ENCODE measurements at places on chromosomes 5 and 9. TPM values are rescaled to one million over a fixed set of nuclear protein-coding genes. Genes with fewer than 3 reads are reported as not detected.

DNA sequence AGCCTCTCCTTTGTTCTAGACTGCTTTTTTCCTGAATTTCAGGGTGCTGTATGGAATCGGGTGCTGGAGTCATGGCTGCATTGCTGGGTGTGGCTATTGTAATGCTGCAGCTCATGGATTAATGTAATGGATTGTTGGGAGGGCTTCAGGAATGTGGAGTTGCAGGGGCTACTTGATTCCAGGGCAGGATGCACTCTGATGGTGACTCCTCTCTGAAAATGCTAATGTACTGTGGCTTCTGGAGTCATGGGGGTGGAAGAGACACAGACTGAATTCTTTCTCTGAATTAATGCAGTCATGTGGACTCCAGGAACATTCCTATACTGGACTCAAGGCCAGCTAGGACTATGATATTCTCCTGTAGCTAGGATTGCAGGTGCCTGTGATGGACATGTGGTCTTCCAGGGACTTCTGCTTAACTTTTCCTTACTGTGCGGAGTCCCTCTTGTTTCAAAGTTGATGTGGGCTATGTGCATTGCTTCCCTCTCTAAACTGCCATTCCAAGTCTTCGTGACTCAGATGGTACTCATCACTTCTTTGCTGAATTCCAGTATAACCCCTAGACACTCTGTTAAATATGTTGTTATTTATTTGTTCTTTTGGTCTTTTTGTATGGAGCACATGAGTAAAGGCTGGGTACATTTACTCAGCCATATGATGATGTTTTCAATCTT, 396.2 kb downstream of the KCTD16 start:
- DNase-seq: no peak

DNA sequence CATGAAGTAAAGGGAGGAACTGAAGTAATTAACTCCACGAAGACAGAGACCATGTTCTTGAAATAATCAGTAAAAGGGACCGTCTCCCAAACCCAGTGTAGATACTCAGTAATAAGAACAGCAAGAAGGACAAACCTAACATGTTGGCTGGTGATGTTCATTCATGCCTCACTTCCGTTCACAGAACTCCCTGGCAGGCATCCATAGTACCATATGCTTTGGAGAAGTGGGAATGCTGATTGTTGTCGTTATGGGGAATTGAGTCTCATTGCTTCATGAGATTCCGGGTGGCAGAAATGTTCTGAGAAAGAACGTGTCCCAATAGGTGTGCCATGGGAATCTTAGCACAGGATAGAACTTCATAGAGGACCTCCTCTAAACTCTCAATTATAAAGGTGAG, 452.3 kb downstream of the ZSWIM6 start:
- no peak for DNase-seq

- DNase-seq: no peak
These were observed 597.0 kb downstream of the EBF1 start for GRCh38 chr5:158502686-158503085.

GRCh38 chr5:53917826-53918225, 357.4 kb downstream of the NDUFS4 start:
- no peak for DNase-seq

DNA sequence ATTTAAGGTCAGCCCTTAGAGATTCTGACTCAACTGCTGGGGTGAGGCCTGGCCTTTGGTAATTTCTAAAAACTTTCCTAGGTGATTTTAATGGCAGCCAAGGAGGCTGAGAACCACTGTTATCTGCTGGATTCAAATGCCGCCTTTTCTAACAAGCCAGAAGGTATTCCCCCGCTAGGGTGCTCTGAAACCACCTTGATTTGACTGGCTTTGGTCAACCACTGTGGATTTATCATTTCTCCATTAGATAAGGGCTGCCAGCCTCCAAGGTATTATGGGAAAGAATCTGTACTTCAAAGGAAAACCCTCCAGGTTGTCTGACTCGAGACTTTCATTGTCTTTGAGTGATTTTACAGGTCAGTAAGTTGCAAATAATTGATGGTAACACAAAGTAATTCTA, 4.3 kb downstream of the ANXA6 start:
- DNase-seq: no peak

- no peak for DNase-seq
These were observed 763 bp upstream of the WHRN start for GRCh38 chr9:114506082-114506390.

GRCh38 chr9:98379572-98379971, 124.1 kb upstream of the TBC1D2 start:
- DNase-seq: no peak

GRCh38 chr5:16179936-16180788, 571 bp upstream of the MARCHF11 start:
- DNase-seq: no peak

DNA sequence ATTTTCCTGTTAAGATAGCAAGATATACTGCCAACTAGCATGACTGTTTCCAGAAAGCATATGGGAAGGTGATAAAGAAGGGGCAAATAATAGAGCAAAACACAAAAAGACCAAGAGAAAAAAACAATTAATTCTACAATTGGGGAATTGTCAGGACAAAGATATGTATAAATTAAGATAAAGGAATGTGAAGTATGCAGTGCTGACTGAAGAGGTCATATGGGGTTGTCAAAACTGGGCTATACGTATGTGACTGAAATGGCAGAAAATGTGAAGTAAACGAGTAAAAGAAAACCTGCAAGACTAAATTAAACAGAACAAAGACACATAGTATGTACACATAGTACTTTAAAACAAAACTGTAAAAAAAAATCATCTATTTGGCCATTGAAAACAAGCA, 222.3 kb downstream of the ARL15 start:
- DNase-seq: no peak

DNA sequence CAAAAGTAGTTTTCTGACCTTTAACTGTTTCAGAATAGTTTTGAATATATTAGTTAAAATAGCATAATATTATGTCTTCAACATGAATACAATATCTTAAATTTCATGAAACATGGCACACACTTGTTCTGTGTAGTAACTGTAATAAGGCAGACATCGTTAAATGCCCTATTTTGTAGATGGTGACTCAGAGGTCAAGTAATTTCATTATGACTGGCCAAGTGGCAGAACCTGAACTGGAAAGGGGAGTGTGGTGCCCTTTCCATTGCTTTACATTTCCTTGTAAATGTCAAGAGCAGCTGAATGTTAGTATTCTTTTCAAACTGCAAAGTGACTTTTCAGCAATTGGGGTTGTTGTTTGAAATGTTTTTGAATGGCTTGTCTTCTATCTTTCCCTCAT, 201.2 kb upstream of the CDKN2B start:
- DNase-seq: no peak

DNA sequence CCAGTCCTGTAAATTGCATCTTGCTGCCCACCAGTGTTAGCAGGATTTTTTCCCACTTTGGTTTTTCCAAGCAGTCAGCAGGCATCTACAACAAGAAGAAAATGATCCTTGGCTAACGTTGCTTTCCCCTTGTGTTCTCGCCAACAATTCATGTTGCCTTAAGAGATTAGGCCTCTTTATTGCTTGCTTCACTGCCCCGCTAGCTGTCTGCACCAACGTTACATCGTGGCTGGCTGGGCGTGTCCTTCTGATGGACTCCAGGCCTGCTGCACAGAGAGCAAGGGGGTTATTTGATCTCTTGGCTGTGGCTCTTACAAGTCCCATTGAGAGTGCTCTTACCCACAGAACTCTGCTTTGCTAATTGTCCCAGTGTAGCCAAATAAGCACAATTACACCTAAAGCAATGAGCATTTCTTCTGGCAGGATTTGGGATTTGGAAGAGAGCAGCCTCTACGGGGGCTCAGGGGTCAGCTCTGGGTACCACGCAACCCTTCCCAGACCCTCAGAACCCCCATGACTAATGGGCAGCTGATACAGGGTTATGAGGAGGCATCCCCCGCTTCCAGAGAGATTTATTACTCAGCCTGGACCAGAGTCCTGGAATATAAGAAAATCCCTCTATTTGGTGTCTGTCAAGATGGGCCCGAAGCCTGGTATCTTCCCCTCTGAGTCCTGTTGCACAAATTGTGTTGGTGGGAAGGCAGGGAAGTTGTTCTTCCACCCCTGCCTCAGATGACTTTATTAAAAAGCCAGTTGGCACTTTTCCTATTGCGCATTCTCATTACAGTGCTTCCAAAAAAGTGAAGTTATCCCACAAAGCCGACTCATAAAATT, 17.6 kb downstream of the DCANP1 start:
- DNase-seq: no peak

GRCh38 chr5:180100621-180101450, 29.3 kb upstream of the RNF130 start:
- DNase-seq: no peak

DNA sequence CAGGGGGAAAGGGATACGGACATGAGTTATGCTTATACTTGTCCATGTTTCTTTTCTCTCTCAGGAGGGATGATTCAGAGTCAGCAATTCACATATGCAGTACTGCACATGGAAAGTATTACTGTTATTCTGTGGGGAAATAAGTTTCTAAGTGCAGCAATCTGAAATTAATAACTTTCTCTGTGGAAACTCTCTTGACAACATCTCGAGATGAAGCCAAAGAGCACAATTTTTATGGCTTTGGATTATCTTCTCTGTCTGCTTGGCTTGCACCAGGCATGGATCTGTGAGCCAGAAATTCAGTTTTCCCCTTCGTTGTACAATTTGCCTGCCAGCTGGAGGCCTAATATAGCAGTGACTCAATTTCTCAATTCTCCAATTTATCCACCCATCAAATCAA, 2.5 kb upstream of the NDFIP1 start:
- DNase-seq: peak; percentile 25

GRCh38 chr5:158079097-158079496, 220.2 kb upstream of the CLINT1 start:
- no peak for DNase-seq

DNA sequence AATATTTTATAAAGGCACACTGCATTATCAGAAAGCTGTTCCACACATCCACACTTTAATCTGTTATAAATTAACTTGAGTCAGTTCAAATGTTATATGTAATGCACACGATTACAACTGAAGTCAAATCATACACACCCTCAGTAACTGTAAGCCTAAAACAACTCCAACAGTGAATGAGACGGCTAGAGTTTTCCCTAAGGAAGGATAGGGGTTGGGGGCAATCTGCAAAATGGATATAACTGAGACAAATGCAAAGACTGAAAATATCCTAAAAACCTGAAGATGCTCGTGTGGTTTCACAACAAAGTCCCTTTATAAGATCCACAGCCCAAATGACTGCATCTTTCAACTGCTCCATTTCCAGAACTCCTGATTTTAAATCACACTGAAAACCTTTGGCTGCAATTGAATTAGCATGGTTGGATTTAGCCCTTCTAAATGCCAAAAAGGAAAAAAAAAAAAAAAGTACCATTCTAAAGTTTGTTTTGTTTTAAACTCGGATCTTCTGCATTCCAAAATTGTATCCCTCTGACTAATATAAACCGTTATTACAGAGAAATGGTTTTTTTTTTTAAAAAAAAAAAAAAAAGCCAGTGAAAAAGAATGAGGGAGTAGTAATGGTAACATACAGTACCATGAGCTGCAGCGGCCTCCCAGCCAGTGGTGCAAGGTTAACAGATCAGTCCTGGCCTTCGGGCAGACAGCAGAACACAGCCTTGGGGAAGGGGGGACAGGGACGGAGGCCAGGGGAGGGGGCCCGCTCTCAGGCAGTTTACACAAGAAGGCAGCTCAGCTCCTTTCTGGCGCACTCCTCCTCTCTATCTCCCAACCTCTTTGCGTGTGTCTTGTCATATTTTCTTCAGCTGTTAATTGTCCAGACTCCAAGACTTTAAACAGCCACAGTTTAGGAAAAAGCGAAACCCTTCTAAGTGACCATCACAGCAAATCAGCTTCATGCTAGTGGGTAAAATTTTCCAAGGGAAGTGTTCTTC, 166.1 kb downstream of the BNC2 start:
- DNase-seq: peak; percentile 55

DNA sequence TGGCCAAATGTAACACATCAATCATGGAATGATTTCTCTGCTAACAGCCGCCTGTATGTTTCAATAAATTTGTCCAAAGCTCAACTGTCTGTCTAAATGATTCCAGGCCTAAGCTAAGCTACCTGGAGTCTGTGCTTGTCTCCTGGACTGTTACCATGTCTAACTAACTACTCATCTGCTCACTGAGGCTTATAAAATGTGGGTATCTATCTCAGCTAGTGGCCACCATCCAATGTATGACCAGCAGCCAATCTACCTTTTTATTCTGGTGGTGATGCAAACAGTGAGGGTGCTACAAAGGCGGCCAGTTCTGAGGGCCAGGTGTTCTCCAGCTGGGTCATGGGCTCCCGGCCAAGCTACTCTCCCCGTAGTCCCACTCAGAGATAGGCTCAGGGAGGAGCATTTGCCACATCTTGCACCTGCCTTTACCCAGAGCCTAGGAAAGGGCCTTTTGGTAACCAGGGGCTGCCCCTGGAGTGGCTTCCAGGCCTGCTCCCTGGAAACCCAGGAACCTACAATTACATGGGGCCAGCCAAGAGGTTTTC, 59.1 kb downstream of the PFDN1 start:
- no peak for DNase-seq

GRCh38 chr9:90508940-90509339, 133.7 kb downstream of the DIRAS2 start:
- no peak for DNase-seq

GRCh38 chr9:130946766-130947617, 7.9 kb upstream of the FIBCD1 start:
- DNase-seq: no peak

DNA sequence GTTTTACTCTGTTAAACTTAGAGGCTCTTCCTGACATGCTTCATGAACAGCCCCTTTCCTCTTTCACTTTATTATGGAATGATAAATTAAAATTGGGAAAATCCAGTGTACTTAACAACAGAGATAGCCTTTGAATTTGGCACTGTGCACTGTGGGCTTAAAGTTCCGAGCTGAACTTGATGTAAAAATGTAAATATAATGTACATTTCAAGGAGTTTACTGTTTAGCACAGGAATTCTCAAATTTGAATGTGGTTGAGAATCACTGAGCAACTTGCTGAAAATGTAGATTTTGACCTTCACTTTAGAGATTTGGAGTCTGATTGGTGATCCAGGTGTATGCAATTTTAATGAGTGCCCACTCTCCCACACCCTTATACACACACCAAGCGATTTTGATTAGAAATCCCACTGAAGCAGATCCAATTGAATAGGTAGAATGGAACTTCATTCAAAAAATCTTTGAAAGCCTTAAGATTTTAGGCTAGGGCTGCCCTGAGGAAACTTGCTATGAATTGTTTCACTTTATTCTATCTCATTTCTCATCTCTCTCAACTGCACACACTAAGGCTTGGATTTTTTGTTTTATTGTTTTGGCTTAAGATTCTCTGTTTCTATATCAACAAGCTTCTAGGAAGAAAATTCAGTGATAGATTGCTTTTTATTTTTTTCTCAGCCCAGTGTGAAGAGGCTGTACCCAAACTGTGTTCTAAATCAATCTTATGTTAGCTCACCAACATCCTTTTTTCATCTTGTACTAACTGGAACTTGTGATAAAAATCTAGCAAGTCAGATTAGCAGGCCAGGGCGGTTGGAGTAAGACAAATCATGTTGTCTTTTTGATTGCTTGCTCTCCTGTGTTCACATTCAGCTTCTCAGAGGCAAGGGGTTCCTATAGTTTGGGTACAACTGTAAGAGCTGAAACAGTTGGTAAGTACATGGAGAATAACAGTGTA, 22.9 kb downstream of the NUDT12 start:
- no peak for DNase-seq

OR13C8 gene
- total RNA-seq: not detected

GABRB2 gene
- total RNA-seq: 2.0 TPM

MPDZ gene
- total RNA-seq: 3.4 TPM

RC3H2 gene
- 33.0 TPM for total RNA-seq

SLC34A3 gene
- not detected for total RNA-seq

ZBED3 gene
- total RNA-seq: 9.0 TPM

WDR31 gene
- 2.6 TPM for total RNA-seq

SAXO1 gene
- 0.06 TPM for total RNA-seq

KLF4 gene
- total RNA-seq: 438 TPM

UBE2D2 gene
- 140 TPM for total RNA-seq

FOXE1 gene
- total RNA-seq: not detected

KIF3A gene
- total RNA-seq: 3.2 TPM

CERCAM gene
- 20.9 TPM for total RNA-seq

ASS1 gene
- 410 TPM for total RNA-seq
